NCI-H1930 (cell line): ENCODE measurements at places on chromosomes 1 and 21.

DNA sequence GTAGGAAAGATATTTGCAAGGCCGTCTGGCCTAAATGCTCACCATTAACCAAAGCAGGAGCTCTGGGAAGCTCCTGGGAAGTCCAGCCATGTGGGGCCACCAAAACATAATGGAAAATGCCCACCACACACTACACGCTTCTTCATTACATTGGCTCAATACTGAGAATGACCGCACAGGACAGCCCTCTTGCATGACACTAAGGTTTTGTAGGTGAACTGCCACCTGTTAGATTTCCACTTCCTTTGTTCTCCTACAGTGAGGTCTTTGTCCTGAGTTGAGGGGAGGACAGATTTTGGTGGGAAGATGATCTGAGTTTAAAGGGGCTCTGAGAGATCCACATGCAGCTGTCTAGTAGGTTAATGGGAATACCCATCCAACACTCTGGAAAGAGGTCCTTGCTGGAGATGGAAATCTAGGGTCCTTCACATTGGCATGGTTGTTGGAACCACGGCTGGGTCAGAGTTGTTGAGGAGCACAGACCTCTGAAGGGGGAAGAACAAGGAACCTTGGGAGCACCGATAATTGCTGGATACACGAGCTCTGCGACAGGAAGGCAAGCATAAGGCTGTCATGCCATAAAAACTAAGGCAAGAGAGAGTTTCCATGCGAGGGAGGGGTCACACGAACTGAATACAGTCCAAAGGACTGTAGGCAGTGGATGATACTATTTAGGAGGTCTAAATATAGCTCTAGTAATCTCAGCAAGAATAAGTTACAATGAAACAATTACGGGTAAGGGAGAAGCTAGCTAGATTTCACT is 105.5 kb upstream of the IRF2BP2 start:
- DNase-seq: no peak

DNA sequence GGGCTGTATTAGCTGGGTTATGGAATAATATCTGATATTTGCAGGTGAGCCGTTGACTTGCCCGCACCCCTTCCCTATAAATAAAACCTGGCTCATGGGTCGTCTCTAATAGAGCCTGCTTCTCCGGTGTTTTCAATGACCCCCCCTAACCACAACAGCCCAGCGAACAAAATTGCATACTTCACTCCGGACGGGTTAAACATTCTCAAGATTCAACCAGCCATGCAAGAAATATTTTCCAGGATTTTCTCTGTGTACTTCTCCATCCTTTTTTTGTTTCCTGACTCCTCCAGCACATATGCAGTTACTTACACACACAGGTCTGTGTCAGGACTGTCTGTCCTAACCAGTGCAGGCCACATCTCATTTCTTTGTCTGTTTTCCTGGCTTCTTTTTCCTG is 267.7 kb downstream of the ZNF648 start:
- no peak for DNase-seq

- DNase-seq: no peak
Observed at GRCh38 chr1:220341126-220341525, 68.9 kb upstream of the RAB3GAP2 start.

- DNase-seq: no peak
Observed at GRCh38 chr1:209416039-209416438, 167.5 kb upstream of the CAMK1G start.

DNA sequence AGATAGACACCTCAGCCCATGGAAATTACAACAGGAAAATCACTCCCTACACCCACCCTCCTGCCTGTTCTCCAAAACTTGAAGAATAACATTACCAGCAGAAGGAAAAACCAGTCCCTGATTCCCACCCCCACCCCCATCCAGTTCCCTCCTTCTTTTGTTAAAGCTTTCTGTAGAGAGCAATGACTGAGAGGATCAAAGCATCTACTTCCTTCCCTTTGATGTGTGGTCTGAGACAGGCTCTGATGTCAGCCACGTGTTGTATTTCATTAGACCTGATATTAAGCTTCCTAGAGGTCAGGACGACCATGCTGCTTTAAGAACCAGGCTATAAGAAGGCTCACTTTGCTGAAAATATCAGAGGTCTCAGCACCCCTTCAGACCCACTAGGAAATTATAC is 73.9 kb upstream of the HAO2 start:
- DNase-seq: no peak

- DNase-seq: no peak
Observed at GRCh38 chr1:41122851-41123518, 101.5 kb upstream of the SLFNL1 start.

DNA sequence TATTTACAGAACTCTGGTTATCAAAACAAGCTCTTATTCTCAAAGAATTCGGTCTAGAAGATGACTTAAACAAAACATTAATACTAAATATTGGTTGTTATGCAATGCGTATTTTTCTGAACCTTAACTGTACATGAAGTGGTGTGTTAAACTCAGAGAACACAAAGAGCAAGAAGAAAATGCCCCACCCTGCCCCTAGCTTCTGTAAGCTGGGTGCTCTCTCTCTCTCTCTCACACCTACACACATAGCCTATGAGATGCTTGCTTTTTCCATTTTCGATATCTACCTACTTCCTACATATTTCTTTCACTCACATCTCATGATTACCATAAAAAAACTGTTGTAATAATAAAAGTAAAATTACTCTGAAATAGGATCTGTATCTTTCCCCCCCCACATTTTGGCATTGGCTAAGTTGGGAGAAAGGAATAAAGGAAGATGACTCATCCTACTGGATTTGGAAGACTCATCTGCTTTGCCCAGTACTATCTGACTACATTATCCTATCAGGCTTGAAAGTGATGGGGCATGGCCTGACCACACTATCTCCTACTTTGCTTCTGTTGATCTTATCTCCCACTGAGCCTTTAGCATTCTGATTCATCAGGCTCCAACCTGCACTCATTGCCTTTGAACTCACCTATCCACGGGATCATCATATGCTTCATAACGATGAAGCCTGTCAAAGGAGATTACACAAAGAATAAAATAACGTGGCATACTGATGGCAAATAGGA is 2.9 kb downstream of the CRYZ start:
- DNase-seq: no peak

DNA sequence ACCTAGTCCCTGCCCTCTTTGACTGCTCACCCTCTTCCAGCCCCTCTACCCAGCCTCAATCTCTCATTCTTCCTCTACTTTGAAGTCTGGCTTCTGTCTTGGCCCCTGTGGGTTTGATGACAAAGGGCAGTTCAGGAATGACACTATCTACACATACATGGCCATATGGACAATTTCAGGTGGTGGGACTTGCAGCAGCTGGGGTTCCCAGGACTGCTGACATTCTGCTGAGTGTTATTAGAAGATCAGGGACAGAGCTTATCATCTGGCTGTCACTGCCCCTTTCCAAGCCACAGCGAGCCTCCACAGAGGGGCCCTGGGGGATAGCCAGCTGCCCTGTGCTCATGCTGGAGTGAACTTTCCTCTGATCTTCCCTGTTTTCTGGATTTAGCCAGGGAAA is 97.4 kb upstream of the IPO9 start:
- no peak for DNase-seq

GRCh38 chr1:182833271-182833670 is 5.9 kb upstream of the DHX9 start:
- no peak for DNase-seq

DNA sequence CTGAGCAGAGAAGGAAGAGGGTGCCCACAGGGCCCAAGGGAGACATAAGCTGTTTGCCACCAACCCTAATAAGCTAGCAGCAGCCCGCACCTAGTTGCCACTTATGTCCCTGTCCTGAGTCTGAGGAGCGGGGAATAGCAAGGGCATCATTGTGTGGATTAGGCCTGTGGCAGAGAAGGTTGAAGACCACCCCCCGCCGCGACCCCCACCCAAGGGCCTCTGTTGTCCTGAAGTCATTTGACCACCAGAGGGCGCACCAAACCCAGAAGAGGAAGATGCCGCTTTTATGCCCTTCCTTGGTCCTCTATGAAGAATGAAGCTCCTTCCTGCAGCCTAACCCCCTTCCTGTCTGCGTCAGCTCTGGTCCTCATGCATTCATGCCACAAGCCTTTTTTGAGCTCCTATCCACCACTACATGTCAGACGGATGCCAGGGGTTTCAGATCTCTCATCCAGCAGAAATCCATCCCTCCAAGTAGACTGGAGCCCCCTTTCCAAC is 16.6 kb downstream of the RHBG start:
- DNase-seq: peak; percentile 48

GRCh38 chr1:224761245-224761644 is 145.1 kb downstream of the CNIH3 start:
- no peak for DNase-seq

GRCh38 chr1:81437649-81438048 is 363.1 kb upstream of the ADGRL2 start:
- DNase-seq: no peak

- DNase-seq: no peak
Observed at GRCh38 chr1:231286603-231287002, 45.6 kb downstream of the GNPAT start.

GRCh38 chr1:5985250-5985649 is 7.0 kb downstream of the NPHP4 start:
- no peak for DNase-seq

- no peak for DNase-seq
Observed at GRCh38 chr1:236275586-236275985, 6.2 kb downstream of the ERO1B start.

- DNase-seq: no peak
Observed at GRCh38 chr1:109918671-109919070, 8.0 kb downstream of the CSF1 start.

DNA sequence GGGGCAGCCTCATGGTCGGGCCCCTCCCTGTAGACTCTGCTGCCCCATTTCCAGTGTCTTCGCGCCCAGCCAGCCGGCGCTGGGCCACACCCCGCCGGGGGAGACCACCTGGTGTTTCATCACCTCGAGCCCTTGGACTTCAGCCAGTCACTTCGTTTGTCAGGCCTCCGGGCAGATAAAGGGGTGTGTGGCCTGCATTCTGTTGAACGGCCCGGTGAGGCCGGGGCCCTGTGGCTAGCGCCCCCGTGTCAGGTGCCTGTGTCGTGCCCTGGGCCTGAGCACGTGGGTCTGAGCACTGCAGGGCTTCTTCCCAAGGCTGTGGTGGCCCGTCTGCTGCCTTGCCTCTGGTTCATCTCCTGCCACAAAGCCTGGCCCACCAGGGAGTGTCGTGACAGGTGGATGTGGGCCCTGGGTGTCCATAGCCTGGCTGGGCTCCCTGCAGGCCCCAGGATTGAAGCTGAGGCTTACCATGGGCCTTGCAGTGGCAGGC is 65.2 kb upstream of the DIP2A start:
- no peak for DNase-seq

DNA sequence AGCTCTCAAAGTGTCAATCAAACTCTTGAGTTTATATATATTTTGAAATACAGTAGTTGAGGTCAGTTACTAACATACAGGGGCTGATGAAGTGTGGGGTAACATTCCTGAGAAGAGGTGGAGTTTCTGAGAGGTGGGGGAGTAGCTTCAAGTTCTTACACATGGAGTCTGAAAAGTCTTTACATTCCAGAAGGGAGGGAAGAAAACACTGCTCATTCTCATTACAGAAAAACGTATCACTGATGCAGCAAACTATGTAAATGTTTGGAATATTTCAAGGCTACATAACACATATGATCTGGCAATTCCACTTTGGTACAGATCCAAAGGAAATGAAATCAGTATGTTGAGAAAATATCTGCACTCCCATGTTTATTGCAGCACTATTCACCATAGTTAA is 1065.8 kb upstream of the B3GALT2 start:
- no peak for DNase-seq

GRCh38 chr1:157700732-157701131 is at the start of gene FCRL3:
Gene FCRL3 (minus strand): TSS chr1:157700769. CDS start chr1:157700489, 280 bp downstream.
- DNase-seq: no peak
